ENCODE measurements at places on chromosomes 4 and X.

DNA sequence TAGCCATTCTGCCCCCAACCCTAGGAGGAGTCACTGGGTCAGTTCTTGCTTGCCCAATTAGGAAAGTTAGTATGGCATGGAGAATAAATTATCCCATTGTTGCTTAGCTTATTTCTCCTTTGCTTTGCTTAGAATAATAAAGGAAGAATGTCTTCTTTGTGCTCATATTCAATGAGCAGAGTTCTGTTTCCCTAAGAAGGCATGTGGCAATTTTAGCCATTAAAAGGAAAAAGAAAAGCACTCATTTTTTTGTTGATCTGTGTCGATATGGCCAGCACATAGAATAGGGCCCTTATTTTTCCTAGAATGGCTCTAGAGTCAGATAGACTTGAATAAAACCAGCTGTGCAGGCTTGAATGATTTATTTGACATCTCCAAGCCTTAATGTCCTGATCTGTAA, 166.4 kb upstream of the PPARGC1A start:
- DNase-seq = no peak

DNA sequence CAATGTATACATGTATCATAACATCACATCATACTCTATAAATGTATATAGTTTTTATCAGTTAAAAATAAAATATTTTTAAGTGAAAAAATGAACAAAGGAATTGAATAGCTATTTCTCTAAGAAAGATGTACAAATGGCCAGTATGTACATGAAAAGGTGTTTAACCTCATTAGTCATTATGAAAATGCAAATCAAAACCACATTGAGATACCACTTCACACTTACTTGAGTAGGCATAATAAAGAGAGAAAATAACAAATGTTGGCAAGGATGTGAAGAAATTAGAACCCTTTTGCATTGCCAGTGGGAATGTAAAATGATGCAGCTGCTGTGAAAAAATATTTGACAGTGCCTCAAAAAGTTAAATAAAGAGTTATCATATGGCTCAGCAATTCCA, 95.5 kb downstream of the IRS4 start:
- DNase-seq = no peak

GRCh38 chrX:40632199-40632598, 9.0 kb downstream of the MPC1L start:
- DNase-seq = no peak

DNA sequence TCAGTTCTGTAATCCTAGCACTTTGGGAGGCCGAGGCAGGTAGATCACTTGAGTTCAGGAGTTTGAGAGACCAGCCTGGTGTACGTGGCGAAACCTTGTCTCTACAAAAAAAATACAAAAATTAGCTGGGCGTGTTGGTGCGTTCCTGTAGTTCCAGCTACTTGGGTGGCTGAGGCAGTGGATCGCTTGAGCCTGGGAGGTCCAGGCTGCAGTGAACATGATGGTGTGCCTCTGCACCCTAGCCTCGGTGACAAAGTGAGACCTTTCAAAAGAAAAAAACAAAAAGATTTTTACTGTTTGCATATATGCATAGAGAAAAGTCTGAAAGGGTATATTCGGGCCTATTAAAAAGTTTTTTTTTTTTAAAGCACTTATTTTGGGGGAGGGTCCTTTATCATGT, 76.1 kb downstream of the KDM6A start:
- DNase-seq = no peak

- DNase-seq = no peak
Measured at GRCh38 chrX:21955403-21956189, 15.1 kb downstream of the SMS start.

DNA sequence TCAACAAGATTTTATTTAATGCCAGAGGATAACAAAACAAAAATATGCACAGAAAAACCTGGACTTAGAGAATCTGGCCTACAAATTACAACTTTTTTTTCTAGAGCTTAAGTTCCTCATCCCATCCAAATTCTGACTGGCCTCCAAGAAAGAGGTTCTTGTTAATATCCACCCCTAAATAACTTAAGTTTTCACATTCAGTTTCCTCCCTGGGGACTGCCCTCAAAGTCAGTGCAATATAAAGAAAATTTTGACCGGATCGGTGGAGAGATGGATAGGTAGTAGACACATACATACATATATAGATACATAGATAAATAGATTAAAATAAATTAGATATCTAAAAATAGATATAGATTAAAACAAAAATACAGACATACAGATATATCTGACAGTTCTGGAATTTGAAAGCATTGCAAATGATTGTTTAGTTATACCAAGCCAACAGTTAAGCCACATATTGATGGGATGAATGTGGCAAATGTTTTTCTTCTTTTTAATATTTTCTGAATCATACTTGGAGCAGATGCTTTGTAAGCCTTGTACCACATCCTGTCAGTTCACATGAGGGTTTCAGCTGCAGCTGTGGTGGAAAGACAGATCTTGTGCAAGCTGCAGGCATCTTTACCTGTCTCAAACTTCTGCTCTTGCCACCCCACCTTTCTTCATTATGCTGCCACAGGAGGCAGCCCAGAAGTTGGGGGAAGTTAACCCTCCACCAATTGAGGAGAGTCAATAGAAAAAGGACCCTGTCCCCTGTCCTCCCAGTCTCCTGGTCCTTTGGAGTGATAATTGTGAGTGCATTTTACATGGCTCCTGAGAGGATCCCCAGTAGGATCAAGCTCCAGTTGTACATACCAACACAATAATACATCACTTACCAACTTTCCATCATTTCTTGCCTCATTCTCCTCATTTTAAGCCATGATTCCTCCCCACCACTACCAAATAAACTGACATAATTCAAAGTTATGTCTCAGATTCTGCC, 58.5 kb upstream of the PRDM8 start:
- peak; percentile 24 for DNase-seq

- DNase-seq = no peak
Measured at GRCh38 chr4:5156682-5157081, 105.4 kb downstream of the STK32B start.

- DNase-seq = peak; percentile 84
Measured at GRCh38 chrX:154368630-154369448, 5.6 kb downstream of the FLNA start.

GRCh38 chrX:100677611-100678181, 33.7 kb downstream of the SRPX2 start:
- DNase-seq = no peak

- no peak for DNase-seq
Measured at GRCh38 chr4:1283711-1284110, 6.0 kb upstream of the MAEA start.

GRCh38 chr4:1241936-1242505, 6.9 kb downstream of the CTBP1 start:
- DNase-seq = no peak

DNA sequence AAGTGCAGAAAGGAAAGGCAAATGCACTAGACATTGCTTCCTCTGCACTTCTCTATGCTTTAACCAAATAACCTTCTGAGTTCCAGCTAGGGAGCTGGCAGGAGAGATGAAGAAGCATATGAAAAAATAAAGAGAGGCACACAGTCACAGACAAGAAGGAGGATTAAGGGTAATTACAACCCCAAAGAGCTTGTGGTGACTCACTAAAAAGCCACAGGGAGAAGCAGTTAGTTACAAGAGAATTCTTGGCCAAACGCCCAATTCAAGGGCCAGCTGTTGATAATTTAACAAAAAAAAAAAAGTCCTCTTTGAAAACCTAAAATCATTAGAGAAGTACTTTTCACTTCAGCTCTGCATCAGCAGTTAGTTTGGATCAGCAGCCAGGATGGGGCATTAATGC, 478.0 kb downstream of the KCNIP4 start:
- DNase-seq = no peak

DNA sequence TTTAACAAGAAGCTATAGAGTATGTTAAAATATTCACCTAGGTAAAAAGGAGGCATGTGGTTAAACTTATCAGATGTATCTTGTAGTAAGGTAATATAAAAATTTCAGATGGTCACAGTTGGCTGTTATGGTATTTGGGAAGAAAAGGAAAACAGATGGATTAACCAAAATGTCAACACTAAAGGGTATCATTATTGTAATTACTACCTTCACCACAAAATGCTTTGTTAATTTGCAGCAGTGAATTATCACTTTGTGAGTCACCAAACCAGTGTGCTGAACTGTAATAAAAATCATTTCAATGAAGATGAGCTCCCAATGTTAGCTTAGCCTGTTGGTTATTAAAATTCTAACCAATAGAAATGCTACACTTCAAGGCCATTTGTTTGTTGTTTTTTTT, 233.9 kb downstream of the RPA4 start:
- no peak for DNase-seq

DNA sequence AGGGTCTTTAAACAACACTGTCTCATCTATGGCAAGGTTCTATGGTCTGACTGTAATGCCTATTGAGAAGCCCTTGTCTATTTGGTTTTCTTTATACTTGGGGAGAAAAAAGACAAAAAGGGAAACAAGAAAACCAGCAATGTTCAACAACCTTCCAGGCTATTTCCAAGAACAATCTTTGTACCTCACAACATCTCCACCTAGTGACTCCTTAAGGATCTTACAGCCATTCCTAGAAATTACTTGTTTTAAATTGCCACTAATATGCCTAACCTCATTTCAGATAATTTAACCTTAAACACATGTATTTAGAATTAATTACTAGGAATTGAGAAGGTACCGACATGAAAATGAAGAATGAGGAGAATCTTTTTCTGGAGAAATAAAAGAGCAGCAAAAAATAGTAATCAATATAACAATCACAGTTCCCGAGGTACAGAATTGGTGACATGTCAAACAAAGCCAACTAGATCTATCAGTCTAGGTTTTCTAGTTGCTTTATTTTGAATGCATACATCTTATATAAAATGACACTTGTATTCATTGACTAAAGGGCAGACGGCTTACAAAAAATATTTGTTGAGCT, 1.6 kb upstream of the RBM46 start:
- DNase-seq = no peak

GRCh38 chrX:1860936-1861594, 246.2 kb downstream of the ASMT start:
- DNase-seq = no peak

DNA sequence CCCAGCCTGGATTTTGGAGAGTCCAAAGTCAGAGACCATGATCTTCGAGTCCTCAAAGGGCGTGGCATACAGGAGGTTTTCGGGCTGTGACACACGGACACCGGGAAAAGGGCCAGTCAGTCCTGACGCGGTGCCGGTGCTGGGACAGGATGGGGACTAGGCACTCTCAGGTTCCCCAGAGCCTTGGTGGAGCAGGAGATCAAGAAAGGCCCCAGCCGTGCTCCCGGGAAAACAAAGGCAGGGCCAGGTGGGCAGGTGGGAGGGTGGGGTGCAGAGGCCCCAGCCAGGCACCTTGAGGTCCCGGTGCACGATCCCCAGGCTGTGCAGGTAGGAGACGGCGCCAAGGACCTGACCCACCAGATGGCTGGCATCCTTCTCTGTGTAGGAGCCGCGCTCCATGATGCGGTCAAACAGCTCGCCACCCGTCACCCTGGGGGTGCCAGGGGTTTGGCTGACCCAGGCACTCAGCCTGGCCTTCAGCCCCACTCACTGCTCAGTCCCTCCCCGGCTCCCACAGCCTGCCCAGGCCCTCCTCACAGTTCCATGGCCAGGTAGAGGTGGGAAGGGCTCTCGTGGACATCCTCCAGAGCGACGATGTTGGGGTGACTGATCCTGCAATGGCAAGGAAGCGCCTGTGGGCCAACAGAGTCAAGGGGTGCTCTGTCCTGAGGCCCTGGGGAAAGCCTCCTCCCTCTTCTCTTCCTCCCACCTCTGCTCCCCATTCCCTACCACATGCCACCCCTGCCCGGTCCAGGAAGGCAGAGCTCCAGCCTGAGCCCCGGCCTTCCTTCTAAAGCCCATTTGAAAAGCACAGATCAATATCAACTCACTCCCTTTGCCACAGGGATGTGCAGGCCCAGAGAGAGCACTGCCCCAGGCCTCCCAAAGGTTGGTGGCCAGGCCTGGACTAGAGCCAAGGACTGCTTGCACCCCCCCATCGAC, 1.8 kb downstream of the PNCK start:
- no peak for DNase-seq

GRCh38 chrX:41671082-41671481, 17.7 kb upstream of the GPR34 start:
- no peak for DNase-seq

GRCh38 chr4:94525993-94526728, 74.4 kb downstream of the PDLIM5 start:
- no peak for DNase-seq

DNA sequence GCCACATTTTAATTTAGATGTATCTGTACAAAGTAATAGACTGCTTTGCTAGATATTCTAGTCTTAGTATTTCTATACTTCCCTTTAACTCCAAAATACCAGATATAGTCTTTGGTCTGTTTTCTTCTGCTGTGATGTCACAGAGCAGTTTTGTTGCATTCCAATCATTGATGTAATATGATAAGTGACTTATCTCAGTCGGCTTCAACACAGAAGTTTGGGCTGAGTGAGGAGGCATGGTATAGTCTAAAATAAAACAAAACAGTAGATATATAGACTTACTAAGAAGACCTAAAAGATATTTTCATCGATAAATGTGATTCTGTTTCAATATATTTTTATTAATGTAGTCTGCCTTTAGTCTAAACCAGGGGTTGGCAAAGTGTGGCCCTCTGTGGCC, 169.9 kb downstream of the DCK start:
- DNase-seq = no peak

- no peak for DNase-seq
Measured at GRCh38 chr4:15233264-15233597, 194.6 kb upstream of the C1QTNF7 start.

- DNase-seq = no peak
Measured at GRCh38 chr4:149065753-149066152, 623.5 kb upstream of the NR3C2 start.

Measured in T-helper 1 cell (primary cell).